ENCODE measurements at places on chromosomes 16 and 17.

GRCh38 chr16:85984947-85985451 is 86.0 kb downstream of the IRF8 start:
- peak; percentile 35 for DNase-seq

GRCh38 chr17:55741356-55741700 is 9.5 kb upstream of the PCTP start:
- DNase-seq: no peak

DNA sequence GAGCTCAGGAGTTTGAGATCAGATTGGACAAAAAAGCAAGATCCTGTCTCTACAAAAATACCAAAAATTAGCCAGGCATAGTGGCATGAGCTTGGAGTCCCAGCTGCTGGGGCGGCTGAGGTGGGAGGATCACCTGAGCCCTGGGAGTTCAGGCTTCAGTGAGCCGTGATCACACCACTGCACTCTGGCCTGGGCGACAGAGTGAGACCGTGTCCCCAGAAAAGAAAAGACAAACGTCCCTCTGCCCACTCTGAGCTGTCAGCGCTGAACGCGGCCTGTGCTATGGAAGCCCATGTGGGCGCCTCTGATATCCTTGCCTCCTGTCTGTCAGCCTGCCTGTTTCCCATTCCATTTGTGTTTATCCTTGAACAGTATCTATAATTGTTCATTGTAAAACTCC is 50.7 kb downstream of the FOXK2 start:
- no peak for DNase-seq

- no peak for DNase-seq
Observed at GRCh38 chr17:79798299-79799173, 1.7 kb upstream of the CBX8 start.

DNA sequence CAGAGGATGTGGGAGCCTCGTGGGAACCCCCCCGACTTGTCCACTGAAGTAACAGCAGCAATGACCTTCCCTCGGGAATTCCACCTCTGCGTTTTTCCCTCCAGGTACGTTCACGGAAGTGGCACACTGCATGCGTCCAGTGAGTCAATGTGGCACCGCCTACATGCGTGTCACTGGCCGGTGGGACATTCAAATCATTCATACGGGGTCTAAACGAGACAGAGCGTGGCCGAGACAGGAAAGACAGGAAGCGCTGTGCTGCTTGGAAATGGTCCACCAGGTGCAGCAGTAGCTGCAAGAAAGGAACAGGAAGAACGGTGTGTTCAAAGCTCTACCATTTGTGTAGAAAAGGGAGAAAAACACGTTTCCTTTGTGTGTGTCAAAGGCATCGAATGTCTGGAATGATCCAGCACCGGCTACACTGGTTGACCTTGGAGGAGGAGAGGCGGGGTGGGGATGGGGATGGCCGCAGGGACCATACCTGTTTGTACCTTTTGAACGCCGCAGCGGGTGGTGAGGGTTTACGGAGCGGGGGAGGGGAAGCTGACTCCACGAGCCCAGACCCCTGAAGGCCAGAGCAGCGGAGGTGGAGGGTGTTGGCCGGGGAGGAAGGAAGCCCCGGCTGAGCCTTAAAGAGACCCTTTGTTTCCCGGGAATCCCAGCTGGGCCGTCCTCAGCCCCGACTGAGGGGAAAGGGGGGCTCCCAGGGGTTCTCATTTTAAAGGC is 1.7 kb upstream of the PGAP6 start:
- peak; percentile 54 for DNase-seq

GRCh38 chr16:48112600-48112999 is 43.2 kb downstream of the ABCC12 start:
- DNase-seq: no peak

DNA sequence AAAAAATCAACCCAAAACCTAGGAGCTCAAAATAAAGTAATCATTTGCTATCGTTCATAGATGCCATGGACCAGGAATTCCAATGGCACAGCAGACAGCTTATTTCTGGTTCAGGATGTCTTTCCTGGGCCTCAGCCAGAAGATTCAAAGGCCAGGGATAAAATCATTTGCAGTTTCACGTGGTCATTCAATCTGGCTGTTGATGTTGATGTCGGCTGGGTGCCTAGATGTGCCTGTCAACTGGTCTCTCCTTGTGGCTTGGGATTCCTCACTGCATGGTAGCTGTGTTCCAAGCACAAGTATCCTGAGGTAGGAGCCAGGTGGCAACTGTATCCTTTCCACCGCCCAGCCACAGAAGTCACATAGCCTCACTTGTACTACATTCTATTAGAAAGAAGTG is 10.7 kb upstream of the EPX start:
- no peak for DNase-seq

DNA sequence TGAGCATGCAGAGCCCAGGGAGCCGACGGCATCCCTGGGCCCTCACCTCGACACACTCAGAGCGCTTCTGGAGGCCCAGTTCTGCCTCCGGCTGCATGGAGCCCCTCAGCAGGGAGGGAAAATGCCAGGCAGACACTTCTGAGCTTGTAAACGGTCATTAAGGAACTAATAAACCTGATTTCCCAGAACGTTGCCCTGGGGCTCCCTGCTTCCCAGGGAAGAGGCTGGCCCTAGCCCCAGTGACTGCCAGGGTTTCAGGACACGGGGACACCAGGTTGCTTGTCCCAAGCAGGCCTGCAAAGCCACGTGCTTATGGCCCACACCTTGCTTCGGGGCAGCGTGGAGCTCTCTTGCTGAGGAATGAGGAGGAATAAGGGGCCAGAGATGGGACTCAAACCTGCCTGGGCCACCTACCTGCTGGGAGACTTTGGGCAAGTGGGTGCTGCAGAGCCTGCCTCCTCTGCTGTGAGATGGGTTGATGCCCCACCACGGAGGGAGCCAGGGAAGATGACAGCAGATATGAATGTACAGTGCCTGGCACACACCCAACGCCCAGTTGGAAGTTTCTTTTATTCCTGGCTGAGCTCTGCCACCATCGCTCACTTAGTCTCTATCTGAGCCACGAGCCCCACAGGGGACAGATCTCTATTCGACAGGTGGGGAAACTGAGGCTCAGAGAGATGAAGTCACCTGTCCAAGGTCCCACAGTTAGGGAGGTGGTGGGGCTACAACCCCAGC is 5.4 kb downstream of the RHBDF2 start:
- no peak for DNase-seq

- DNase-seq: no peak
Observed at GRCh38 chr16:72604375-72604774, 432.4 kb upstream of the PMFBP1 start.

- DNase-seq: peak; percentile 75
Observed at GRCh38 chr17:32111141-32111771, 31.0 kb upstream of the RHOT1 start.

- peak; percentile 81 for DNase-seq
Observed at GRCh38 chr16:526181-527014, 1.1 kb upstream of the CAPN15 start.

GRCh38 chr16:68345958-68346635 is 35.3 kb downstream of the PRMT7 start:
- DNase-seq: no peak

DNA sequence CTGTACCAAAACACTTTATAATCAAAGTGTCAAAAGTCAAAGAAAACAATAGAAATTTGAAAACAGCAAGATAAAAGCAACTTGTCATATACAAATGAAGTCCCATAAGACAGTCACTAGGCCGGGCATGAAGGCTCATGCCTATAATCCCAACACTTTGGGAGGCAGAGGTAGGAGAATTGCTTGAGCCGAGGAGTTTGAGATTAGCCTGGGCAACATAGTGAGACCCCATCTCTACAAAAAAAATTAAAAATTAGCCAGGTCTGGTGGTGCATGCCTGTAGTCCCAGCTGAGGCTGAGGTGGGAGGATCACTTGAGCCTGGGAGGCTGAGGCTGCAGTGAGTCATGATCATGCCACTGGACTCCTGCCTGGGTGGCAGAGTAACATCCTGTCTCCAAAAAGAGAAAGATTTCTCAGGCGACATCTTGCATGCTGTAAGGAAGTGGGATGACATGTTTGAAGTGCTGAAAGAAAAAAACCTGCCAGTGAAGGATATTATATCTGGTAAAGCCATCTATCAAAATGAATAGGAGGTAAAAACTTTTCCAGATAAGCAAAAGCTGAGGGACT is 98.7 kb upstream of the NACA2 start:
- DNase-seq: no peak

DNA sequence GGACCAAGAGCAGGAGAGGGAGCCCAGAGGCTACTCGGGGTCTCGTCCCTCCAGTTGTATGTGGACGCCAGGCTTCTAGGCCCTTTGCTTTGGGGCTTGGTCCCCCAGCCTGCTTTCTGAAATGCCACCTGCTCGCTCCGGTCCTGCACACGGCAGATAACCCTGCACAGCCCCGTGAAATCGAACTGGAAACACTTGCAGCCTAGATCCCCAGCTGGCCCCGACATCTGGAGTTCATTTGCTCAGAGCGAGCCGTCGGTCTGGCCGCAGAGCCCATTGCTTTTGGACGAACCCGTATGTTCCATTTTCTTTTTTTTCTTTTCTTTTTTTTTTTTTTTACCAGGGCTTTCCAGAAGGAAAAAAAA is 22.9 kb downstream of the C1QTNF1 start:
- DNase-seq: no peak
